ENCODE measurements at places on chromosomes 11 and 22. TPM values are rescaled to one million over a fixed set of nuclear protein-coding genes. Genes with fewer than 3 reads are reported as not detected.

LSP1 gene
- 0.33 TPM for total RNA-seq

B3GAT3 gene
- total RNA-seq: 50.9 TPM

SERHL2 gene
- total RNA-seq: 5.9 TPM

VWCE gene
- 0.11 TPM for total RNA-seq

ZPR1 gene
- total RNA-seq: 49.2 TPM

DLG2 gene
- total RNA-seq: 1.1 TPM

CASP5 gene
- not detected for total RNA-seq

SNU13 gene
- total RNA-seq: 88.6 TPM

Measured in uterine smooth muscle cell (primary cell).